GM19239 (cell line): ENCODE measurements at places on chromosomes 4 and X.

- DNase-seq = no peak
Measured at GRCh38 chr4:140753329-140753728, 2.9 kb downstream of the TBC1D9 start.

- no peak for DNase-seq
Measured at GRCh38 chr4:139492429-139492828, 38.5 kb downstream of the RAB33B start.

DNA sequence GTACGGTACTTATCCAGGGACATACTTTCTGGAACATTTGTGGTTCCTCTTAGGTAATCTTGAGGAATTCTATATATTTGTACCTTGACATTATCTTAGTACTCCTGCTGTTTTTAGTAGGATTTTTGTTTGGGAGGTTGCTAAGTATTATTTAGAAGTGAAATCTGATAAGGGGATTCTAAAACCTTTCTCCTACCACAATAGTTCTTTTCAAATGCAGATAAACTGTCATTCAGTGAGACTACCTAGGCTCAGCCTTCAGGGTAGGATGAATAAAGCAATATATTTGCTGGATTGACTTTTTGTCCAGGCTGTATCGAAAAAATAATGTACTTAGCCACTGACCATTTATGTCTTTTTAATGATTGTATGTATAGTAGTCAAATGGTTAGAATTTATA is 25.4 kb downstream of the DIAPH2 start:
- DNase-seq = no peak

DNA sequence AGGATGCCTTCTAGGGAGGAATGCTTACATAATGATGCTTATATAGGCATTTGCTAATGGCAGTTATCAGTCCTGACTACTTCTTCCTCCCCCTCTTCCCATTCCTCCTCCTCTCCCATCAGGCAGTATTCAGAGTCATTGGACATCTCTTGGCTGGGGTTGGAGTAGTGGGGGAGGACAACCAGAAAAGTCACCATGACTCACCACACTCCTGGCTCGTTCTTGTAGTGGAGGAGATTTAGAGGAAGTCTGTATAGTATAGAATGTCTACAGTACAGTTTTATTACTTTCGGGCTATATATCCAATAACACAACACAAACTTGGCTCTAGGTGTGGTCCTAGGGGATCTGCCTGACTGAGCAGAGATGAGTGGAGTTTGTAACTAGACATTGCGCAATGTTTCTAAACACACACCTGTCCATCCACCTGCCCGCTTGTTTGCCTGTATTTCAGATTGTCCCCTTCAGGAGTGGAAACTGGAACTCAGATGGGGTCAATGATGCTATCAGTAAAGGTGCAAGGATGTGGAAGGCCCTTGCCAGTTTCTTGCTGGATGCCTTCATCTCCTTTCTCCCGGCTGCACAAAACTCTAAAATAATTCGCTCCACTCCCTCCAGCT is 27.9 kb upstream of the KIAA1210 start:
- DNase-seq = no peak

DNA sequence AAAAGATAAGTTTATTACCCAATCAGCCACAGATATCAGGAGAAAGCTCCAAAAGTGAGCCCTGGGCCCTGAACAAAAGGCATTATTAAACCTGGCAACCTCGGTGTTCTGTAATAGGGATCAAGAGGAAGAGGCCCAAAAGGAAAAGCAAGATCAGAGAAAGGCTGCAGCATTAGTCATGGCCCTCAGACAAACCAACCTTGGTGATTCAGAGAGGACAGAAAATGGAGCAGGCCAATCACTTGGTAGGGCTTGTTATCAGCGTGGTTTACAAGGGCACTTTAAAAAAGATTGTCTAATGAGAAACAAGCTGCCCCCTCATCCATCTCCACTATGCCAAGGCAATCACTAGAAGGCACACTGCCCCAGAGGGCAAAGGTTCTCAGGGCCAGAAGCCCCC is 75.7 kb downstream of the AGTR2 start:
- no peak for DNase-seq

DNA sequence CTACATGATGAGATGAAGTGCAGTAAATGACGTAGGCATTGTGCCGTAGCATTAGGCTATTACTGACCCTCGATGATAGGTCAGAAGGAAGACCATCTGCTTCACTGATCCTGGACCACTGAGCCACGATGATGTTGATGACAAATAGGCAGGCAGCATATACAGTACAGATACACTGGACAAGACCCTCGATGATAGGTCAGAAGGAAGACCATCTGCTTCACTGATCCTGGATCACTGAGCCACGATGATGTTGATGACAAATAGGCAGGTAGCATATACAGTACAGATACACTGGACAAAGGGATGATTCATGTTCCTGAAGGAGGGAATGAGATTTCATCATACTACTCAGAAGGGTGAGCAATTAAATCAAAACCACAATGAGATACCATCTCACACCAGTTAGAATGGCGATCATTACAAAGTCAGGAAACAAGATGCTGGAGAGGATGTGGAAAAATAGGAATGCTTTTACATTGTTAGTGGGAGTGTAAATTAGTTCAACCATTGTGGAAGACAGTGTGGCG is 50.9 kb downstream of the BEND4 start:
- DNase-seq = no peak

DNA sequence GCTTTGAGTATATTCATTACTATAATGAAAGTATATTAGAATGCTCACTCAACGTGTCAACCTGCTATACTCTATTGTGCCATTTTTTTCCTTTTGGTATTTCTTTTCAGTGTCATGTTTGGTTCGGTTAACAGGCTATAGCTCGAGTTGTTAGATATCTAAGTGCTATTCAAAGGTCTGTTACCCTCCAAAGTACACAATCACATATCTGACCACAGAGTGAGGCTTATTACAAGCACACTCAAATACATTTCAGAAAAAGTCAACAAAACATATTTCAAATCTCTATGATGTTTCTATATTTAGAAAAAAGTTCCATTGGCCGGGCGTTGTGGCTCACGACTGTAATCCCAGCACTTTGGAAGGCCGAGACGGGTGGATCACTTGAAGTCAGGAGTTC is 32.8 kb downstream of the WNK3 start:
- no peak for DNase-seq

GRCh38 chr4:153142700-153143438 is 61.4 kb upstream of the TRIM2 start:
- DNase-seq = no peak

DNA sequence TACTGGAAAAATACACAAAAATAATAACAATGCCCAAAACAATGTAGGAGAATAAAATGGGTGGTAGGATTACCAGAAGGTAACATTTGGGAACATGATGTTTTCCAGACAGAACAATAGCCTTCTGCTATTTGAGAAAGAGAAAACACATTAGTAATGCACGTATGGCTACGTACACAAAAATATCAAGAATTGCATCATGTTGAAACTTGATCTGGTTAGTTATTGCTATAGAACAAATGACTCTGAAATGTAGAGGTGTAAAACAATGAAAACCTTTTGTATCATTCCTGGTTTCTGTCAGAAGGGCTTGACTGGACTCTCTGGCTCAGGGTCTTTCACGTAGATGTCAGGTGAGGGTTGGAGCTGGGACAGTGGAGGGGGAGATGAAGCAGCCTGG is 1040.0 kb downstream of the FAT4 start:
- DNase-seq = no peak

GRCh38 chr4:184938871-184939270 is 79.4 kb upstream of the HELT start:
- no peak for DNase-seq

DNA sequence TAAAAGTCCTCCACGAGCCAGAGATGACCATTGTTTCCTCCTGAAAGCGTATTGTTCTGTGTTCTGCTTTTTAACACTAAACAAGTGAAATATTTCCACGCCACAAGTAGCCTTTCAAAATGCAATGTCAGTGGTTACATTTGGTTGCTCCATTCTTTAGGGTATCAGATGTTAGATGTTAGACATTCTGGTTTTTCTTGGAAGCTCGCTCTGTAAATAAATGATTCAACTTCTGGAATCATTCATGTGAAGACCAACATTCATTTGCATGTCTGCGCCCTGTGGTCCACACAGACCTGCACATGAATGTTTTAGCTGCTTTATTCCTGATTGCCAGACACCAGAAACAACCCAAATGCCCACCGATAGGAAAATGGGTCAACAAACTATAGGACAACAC is 38.0 kb upstream of the HELT start:
- DNase-seq = no peak

DNA sequence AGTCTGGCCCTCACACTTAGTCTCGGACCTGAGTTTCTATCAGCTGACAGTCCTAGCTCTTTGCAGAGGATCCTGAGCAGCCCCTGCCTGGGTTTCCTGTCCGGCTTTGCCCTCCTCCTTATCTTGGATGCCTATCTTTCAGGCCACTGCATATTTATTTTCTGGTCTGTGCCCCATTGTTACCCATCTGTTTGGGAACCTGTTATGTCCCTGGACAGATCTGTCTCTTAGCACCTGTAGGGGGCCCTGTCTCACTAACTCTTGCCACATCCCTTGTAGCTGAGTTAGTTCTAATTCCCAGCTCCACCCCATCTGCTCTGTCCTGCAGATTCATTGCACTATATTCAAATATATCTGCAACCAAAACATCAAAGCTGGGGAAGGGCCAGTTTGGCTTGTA is 514.9 kb upstream of the LCORL start:
- no peak for DNase-seq

GRCh38 chrX:10404436-10404835 is 215.9 kb downstream of the MID1 start:
- DNase-seq = no peak

- no peak for DNase-seq
Measured at GRCh38 chrX:136473663-136474062, 14.1 kb upstream of the BRS3 start.

GRCh38 chr4:155761916-155762315 is 3.1 kb downstream of the GUCY1B1 start:
- no peak for DNase-seq

DNA sequence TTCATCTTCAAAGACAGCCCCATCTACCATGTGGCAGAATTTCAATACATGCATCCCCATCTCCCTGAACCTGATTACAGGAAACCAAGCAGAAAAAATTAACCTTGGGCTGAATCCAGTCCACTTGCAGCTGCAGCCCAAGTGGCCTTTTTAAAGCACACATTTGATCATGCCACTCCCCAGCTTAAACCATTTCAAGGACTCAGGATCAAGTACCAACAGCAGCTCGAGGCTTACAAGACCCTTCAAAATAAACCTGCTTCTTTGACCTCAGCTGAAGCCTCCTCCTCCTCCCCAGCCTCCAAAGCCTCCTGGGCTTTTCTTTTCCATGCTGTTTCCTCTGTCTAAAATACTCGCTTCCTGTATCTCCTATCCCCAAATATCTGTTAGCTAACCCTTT is 50.7 kb upstream of the KIT start:
- no peak for DNase-seq

DNA sequence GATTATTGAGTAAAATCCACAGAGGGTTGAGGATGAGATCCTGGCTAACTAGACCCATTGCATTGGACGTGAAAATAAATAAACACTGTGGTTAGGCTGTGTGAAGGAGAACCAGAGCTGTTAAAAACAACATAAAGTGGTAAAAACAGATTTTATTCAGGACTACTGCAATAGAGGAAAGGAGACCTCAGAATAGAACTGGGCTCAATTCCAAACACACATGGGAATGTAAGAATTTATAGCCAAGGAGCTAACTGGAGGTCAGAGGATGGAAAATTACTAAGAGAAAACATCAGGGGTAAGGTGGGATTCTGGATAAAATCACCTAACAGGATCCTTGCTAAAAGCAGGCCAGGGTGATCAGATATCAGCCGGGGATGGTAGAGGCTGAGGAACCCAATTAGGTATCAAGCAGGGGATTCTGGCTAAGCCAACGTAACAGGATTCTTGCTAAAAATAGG is 112.4 kb downstream of the RNF150 start:
- DNase-seq = no peak

- no peak for DNase-seq
Measured at GRCh38 chr4:17030543-17030942, 132.1 kb upstream of the LDB2 start.

- no peak for DNase-seq
Measured at GRCh38 chr4:36004204-36004851, 240.0 kb downstream of the ARAP2 start.

DNA sequence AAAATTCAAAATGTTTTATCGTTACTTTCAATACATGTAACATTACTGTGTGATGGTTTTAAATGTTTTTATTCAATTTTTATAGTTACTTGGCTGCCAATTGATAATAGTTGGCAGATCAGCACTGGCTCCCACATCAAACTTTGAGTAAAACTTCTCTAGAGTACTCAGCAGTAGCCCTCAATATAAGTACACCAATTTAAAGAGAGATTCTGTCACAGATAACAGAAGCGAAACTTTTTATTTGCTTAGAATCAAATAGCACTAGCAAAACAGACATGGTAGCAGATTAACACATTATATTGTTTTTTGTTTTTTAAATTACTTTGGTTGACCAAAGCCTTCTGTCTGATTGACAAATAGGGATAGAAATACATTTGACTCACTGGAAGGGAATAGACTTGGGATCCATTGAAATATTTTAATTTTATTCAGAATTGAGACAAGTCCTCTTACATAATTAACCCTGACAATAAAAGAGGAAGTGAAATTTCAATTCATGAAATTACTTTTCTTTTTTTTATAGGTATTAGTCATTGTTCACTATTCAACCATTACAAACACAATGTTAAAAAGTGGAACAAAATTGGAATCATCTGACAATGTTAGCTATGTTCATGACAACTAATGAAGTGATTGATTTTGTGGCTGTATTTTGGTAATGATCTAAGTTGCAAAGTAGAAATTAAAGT is 554.9 kb downstream of the KLHL4 start:
- no peak for DNase-seq

DNA sequence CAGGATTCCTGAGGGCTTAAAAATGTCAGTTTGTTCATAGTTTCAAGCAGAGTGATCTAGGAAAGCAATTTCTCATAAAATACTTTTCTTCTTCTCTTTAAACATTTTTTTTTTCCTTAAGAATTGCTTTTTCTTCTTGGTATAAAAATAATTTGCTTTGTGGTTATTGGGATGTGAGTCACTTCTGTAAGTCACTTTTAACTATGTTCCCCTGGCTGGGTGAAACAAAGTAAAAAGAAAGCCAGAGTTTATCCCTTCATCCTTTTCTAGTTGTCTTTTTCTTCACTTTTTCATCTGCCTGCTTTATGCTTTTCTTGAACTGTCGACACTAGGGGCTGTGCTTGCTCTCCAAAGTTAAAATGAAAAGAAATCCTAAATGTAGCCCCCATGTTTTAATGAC is 33.5 kb downstream of the ARSJ start:
- DNase-seq = no peak

DNA sequence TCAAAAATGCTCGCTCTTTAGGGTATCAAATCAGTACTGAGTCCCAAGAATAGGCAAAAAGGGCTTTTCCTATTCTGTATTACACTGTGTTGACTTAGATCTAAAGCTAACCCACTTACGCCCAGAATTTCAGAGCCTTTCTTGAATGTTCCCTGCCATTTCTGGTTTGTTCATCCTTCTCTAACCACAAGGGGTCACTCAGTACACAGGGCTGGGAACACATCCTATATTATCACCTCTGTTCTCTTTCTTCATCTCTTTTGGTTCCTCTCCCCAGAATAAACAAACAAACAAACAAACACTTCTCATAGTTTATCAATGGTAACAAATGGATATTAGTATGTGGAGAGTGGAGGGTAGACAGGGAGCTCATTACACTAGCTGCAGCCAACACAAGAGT is 25.5 kb upstream of the MORC4 start:
- no peak for DNase-seq
